Kasumi-1 (cell line): ENCODE measurements at places on chromosomes 12 and 14.

GRCh38 chr14:30375296-30375892, 183.6 kb upstream of the G2E3 start:
- DNase-seq: peak; percentile 76

DNA sequence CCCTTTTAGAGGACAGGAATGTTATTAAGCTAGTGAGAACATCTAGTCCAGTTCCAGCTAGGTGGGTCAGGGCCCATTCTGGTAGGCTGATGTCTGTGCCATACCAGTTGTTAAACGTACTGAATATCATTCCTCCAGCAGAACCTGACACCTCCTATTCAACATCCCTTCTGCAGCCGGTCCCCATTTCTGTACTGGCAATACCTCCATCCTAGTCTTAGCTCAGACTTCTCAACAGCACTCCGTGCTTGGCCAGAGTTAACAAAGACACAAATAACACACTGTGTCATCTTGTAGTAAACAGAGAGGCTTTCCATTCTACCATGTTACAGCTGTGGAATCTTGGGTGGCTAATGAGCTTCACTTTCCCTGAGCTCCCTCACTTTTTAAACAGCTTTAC, 94.3 kb upstream of the PDE3A start:
- DNase-seq: no peak

DNA sequence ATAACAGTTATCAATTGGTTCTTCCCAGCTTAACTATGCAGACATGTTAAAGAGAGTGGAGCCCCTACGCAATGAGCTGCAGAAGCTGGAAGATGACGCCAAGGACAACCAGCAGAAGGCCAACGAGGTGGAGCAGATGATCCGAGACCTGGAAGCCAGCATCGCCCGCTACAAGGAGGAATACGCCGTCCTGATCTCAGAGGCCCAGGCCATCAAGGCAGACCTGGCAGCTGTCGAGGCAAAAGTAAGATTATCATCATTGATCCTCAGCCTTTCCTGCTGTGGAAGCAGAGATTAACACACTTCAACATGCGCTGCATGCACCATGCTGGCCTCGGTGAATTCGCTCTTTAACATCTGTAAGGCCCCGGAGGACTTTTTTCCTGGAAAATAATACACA, 53.6 kb downstream of the HSP90AA1 start:
- DNase-seq: no peak

- no peak for DNase-seq
Measured at GRCh38 chr12:122856999-122857671, 21.9 kb downstream of the HIP1R start.

- DNase-seq: peak; percentile 41
Measured at GRCh38 chr12:91023326-91024004, 18.7 kb upstream of the EPYC start.

DNA sequence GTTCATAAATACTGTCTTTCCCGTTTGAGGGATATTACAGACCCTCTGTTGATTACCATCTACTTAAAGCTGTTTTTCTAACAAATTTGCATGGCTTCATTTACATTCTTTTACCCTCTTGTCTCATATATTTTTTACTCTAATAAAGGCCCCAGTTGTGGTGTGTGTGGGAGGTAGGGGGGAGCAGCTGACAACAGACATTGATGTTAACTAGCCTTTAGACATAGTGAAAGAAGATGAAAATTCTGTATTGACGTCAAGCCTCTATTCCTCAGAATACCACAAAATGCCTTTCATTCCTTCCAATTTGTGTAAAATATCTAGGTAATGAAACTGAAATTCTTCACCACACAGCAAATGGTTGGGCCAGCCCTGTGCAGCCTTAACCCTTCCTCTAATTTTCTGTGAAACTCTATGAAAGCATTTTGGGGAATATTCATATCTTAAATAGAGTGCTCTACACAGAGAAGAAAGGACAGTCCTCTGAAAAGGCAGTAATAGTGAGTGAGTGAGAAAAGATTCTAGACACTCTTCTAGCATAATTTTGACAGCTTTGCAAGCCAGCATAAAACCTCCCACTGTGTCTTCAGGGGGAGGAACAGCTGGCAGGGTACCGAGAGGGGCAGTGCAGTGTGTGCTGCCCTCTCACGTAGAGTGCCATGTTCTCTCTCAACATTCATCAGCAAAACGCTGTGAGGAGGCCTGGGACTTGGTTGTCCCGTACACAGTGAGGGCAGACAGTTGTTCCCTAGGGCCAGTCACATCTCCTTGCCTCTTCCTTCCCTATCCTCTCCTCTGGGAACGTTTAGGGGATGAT, 20.1 kb upstream of the CERS5 start:
- DNase-seq: no peak

DNA sequence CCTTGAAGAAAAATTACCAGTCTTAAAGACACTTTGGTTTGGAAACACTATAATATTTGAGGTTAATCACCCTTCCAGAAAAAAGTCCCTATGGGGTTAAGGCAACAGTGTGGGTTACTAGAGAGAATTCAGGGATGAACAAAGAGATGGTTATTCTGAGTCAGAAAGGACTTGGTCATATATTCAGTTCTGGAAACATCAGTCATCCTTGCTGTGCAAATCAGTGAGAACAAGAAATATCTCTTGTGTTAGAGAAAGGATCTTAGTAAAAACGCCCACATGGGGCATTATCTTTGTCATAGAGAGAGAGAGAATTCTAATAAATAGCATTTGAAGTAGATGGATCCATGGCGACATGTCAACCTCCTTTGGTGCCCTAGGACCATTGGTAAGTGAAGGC, 59.4 kb upstream of the E2F7 start:
- DNase-seq: no peak

DNA sequence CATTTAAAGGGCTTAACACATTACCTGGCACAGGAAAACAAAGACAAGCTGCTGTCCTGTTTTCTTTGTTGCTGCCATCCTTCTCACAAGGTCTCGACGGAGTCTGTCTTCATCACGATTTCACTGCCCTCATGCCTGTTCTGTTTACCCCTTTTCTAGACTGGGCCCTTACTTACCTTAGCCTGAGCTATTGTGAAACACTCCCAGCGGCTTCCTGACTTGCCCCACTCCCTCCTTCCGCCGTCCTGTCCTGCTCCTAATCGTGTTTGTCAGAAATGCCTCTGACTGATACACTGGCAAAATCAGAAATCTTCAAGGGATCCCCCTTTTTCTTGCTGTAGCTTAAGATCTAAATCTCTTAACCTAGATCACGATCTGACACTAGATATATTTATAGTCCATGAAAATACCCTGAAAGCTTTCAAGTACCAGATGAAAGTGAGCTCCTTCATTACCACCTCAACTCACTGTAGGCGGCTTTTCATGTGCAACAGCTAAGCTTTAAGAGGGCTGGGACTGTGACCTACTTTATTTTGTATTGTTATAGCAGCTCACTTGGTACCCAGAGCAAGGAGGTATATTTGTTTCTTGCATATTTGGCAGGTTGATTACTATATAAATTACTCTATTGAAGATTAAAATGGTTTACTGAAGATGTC, 32.1 kb downstream of the TECPR2 start:
- DNase-seq: no peak

- peak; percentile 56 for DNase-seq
Measured at GRCh38 chr14:93970585-93970964, 5.8 kb downstream of the ASB2 start.

DNA sequence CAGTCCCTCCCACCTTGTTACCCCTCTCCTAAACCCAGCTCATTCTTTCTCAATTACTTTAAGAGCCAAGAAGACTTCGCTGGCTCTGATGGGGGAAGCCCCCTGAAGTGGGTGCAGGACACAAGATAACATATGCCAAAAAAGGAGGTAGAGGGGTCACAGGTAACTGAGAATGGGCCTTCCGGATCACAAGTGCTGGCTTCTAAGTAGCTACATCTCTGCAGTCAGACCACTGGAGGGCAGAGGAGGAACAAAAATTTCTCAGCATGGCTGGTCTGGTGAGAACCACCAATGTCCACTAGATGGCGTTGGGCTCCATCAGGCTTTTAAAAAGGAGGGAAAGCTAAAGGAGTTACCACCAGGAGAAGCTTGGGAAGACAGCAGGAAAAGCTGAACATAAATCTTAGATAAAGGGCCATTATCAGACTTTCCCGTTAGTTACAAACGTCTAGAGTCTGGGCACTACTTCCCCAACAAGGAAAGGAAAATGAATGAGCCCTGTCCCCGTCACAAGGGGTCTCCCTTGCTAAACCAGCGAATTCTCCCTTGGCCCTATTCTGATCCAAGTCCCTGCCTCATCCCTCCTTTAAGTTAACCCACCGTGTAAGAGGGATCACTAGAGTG, 11.6 kb upstream of the CDH24 start:
- no peak for DNase-seq

GRCh38 chr12:25071366-25071765, 122.5 kb upstream of the BCAT1 start:
- no peak for DNase-seq

DNA sequence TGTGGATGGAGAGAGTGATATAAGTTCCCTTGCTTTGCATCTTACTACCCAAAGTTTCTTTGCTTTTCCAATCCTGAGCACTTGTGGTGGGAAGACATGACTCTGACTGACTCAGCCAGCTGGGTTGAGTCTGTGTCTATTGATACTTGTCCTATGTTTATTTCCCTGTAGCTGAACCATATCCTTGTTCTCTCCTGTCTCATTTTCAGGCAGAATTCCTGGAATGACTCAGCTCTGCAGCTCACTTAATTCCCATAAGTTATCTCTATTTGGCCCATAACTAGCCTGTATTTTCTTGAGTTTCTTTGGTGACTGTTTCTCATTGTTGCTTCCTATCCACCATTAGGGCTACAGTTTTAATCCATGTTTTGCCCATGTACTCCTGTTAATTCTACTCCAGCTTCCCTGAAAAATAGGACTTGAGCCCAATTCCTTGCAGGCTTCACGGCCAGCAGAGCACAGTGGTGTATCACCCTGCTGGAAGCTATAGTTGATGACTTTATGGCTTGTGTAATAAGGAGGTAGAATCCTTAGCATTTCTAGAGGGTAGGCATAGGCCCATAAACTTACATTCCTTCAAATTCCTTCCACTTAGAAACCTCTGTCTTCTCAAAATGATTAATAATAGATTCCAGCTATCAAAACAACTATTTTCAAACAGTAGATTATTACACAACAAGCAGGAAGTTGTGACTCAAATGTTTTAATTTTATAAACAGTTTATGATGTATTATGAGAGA, 183.1 kb downstream of the TMTC3 start:
- DNase-seq: no peak

DNA sequence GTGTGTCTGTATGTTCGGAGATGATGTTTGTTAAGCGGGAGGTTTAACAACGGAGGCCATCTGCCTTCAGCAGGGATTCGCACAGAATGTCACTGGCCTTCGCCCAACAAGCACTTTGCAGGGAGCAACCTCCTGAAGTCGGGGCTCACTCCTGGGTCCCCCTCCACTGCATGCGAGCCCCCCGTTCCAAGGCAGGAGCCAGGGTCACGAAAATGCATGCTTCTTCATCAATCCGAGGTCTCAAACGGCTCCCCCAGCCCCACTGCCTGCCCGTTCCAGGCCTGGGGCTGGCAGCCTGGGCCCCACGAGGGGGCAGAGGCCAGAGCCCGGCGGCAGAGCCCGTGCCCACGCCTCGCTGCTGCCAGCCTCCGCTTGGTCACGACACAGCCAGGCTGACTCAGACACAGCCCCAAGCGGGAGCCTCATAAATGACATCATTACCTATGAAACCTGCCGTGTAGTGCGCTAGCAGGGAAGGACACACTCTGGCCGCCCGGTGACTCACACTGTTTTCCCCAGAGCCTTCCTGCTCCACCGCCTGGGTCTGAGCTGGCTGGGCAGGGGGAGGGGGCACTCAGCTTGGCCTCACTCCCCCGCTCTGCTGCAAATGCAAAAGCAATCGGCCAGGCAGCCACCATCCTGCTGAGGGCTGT, 169.5 kb upstream of the RTL1 start:
- DNase-seq: peak; percentile 79

DNA sequence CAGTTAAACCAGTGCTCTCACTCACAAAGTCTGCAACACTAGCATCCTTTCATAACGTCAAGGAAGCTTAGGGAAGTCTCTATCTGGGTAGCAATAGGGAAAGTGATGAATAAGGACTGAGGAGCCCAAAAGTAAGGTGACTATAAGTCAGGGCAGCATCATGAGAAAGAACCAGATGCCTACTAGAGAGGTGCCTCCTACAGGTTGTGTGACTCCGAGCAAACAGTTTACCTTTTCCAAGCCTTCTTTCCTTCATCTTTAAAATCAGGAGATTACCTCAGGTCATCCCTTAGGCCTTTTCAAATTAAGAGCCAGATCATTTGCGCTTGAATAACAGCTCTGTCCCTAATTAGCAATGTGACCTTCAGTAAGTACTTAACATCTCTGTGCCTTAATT, 40.2 kb downstream of the RTN1 start:
- DNase-seq: no peak

DNA sequence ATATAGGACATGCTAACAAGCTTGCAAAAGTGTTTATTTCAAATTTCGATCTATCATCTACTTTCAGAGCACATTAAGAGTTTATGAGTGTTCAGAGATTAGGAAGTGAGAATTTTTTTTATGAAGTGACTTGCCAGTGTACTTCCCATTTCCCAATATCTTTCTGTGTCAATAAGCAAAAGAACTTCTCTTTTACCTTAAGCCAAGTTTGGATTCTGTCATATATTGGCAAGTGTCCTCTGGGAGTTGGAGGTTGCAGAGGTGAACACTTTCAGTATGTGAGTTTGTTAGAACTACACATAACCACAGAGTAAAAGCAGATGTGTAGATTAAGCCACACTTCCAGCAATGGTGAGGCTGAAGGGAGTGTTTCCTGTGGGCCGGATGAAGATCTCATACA, 16.6 kb upstream of the KLRF1 start:
- no peak for DNase-seq

DNA sequence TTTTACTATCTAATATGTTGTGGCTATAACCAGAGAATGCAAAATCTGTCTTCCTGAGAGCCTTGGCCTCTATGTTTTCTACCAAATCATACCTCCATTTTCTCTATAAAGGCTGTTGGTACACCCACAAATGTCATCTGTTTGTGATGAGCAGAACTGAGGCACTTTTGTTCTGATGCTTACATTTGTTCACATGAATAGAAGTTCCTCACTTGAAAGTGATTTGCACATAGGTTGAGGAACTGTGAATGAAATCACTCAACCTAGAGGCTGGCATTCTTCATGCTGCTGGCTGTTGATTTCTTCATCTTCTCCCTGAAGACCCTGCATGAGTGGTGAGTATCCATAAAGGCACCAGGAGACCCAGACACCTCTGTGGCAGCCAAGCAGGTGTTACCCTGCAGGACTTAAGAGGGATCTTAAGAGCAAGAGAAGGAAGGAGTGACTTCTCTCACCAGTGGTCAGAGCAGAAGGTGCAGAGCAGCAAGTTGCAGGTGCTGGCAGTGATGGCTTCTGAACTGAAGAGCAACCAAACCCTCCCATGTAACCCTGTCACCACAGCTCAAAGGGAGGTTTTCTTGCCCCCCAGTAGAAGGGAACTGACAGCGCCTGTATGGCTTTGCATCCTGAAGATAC, 110.3 kb downstream of the HMGA2 start:
- DNase-seq: no peak

DNA sequence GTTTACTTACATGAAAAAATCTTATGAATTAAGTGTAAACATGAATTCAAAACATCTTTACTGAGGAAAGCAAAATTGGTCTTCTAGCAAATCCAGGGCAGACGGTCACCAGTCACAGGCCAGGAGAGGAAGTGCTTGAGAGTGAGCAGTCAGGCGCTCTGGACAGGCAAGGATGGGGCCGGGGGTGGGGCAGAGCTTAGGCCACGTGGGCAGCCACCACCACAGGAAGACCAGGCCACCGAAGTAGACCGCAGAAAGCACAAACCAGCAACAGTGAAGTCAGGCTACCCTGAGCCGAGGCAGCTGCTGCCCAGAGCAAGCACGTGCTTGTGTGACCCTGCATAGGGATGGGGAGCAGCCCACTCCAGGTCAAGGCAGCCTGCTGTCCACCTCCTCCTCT, 33.5 kb downstream of the SLC6A12 start:
- DNase-seq: peak; percentile 17
